Activated CD4-positive, alpha-beta T cell treated with anti-CD3 and anti-CD28 coated beads, Interleukin-2, Interleukin-4, amounts not matched to agents 100 ng/mL and 50 ng/mL, durations not matched to agents 16 hours and 8 hours (primary cell): ENCODE measurements at places on chromosomes 2 and 18.

GRCh38 chr2:46569061-46569560, 89.7 kb downstream of the TMEM247 start:
- no peak for DNase-seq

DNA sequence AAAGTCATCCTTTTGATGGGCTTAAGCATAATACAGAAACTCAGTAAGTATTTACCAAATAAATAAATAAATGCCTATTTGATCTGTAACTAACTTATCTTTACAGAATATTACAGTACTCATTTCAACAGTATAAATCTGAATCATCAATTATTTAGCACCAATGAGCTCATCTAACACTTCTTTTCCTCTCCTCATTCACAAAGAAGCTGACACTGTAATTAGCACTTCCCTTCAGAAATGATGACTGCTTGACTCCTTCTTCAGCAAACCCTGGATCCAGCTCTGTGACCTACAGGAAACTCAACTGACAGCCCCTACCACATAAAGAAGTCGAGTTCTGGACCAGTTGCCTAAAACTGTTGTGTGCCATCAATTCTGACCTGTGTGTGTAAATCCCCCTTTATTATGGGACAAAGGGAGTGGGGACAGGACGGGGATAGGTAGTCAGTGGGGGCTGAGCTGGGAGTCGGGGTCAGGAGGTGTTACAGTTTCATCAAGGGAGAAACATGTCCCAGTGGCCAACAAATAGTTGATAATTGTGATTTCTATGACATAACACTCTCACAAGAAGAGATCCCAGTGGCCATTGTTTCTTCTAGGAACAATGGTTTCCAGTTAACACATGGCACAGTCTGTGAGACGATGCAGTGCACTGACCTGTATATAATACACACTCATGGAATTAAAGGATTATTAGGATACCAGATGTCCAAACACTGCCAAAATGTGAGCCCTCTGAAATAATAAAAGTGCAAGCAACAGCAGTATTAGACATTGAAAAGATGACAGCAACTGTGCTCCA, 68.7 kb downstream of the STK39 start:
- DNase-seq: no peak

GRCh38 chr2:137870682-137871081, 93.6 kb upstream of the HNMT start:
- no peak for DNase-seq

DNA sequence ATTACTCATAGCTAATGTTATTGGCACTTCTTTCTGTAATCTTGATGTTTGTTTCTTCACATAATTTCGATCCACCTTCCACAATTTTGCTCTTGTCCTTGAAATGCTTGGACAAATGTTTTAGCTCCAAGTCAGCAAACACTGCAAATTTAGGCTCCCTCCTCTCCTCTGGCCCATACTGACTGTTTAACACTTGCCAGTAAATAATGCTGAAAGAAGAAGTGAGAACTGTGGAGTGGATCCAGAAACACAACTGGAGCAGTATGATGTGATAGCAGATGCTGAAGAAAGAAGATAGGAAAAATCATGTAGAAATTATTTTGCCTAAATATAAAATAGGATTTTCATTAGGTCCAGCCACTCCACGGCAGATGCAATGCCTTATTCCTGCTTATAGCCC, 415.0 kb upstream of the GYPC start:
- DNase-seq: no peak

GRCh38 chr2:30371772-30372373, 75.2 kb upstream of the LCLAT1 start:
- peak; percentile 10 for DNase-seq

DNA sequence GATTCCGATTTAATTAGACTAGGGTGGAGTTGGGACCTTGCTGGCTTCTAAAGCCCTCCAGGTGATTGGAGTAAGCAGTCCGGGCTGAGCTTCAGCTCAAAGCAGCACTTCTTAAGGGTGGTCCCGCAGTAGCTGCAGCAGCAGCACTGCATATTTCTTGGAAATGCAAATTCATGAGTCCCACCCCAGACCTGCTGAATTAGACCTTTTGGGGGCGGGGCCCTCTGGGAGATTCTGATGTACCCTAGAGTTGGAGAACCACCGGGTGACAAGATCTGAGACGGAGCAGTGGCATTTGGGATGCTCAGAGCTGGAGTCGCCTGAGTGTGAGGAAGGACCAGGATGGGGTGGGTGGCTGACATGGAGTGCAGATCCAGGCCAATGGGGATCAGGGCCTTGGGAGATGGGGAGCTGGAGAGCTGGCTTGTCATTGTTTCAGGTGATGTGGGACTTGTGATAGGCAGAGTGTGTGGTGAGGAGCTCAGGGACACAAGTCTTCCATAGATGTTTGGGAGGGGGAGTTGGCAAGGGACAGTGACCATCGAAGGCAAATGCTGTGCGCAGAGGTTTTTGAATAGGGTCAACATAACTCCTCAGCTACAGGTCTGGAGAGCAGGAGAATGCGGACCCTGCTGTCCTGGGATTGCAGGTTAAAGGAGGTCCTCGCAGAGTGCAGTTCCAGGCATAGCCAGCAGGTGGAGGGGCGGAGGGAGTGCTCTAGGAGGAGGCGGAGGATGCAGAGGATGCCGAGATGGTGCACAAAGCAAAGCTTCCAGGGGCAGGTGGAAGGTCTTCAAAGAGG, 130.9 kb upstream of the RAB12 start:
- peak; percentile 61 for DNase-seq

DNA sequence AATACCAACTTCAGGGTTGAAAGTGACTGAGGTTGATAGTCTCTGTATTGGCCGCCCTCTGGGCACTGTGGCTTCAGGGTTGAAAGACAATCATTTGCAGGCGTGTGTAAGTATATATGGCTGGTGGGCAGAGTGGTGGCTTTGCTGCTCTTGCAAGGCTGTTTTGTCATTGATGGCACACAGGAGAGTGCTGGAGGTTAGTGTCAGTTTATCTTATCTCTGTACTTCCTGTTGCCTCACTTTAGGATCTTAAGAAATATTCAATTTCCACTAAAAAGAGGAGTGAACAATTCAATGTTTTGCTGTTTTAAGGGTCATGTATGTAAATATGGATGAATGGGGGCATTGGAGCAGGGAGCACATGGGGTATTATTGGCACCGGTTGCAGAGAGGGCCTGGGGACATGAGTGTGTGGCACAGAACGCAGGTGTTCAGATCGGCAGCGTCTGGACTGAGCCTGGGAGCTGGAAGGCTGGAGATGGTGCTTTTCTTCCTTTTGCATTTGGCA, 51.5 kb downstream of the NCK2 start:
- DNase-seq: peak; percentile 65

GRCh38 chr2:233012301-233012971, 620 bp downstream of the NGEF start:
- DNase-seq: no peak

- no peak for DNase-seq
These were observed 774.1 kb downstream of the METTL4 start for GRCh38 chr18:1797235-1797634.

DNA sequence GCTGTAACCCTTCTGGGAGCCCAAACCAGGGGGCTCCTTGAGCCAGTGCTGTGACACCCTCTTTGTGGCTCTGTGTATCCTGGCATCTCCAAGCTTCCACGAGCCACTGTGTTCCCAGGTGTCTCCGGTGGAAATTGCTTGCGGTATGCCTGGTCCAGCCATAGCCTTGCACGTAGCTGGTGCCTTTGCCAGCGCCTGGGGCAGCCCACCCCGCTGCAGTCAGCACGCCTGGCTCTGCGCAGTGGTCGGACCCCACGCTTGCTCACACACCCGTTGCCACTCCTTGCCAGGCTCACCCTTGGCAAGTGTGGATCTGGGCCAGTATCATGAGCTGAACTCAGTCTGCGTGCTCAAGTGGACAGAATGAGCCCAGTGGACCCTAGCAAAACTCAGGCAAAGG, 152.3 kb downstream of the MBD5 start:
- DNase-seq: no peak

GRCh38 chr2:88658326-88658725, 31.1 kb upstream of the EIF2AK3 start:
- no peak for DNase-seq

GRCh38 chr2:220441404-220441803, 814.0 kb downstream of the SLC4A3 start:
- DNase-seq: no peak

- DNase-seq: no peak
These were observed 104.2 kb upstream of the MSH2 start for GRCh38 chr2:47298771-47299170.

- no peak for DNase-seq
These were observed 60.3 kb upstream of the RPL31 start for GRCh38 chr2:100941646-100942240.

- no peak for DNase-seq
These were observed 46.3 kb downstream of the RAD51AP2 start for GRCh38 chr2:17471979-17472378.

GRCh38 chr2:170525566-170525900, 189.6 kb upstream of the SP5 start:
- DNase-seq: no peak

DNA sequence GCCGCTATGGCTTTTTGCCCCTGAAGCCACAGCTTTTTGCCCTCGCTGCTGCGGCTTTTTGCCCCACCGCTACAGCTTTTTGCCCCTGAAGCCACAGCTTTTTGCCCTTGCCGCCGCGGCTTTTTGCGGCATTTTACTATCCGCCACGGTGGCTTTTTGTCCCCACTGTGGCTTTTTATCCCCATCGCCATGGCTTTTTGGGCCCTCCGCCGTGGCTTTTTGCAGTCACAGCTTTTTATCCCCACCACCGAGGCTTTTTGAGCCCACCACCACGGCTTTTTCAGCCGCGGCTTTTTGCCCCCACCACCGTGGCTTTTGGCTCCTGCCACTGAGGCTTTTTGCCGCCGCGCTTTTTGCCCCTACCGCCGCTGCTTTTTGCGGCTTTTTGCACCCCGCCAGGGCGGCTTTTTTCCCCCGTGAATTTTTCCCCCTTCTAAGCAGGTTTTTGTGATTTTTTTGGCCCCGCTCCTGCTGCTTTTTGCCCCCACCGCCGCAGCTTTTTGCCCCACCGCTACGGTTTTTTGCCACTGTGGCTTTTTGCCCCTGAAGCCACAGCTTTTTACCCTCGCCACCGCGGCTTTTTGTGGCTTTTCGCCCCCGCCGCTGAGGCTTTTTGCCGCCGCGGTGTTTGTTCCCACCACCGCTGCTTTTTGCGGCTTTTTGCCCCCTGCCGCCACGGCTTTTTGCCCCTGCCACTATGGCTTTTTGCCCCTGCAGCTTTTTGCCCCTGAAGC, 2797.2 kb upstream of the TEKT4 start:
- DNase-seq: no peak

DNA sequence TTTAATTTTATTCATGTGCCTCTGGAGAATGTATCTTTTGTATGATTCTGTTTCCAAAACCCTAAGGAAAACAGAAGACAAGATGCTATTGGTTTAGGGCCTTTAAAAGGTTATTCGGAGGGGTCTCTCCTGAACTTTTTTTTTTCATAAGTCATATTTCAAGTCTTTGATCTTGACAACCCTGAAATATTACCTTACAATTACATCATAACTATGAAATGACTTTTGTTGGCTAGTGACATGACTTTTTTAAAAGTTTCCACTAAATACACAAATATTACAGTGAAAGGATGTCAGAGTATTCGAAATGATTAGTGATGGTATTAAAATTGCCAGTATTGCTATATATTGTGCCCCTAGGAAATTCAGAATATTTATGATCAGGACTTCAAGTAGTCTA, 31.8 kb upstream of the FZD7 start:
- no peak for DNase-seq

GRCh38 chr18:74980669-74981068, 228.3 kb downstream of the PTGR3 start:
- no peak for DNase-seq

DNA sequence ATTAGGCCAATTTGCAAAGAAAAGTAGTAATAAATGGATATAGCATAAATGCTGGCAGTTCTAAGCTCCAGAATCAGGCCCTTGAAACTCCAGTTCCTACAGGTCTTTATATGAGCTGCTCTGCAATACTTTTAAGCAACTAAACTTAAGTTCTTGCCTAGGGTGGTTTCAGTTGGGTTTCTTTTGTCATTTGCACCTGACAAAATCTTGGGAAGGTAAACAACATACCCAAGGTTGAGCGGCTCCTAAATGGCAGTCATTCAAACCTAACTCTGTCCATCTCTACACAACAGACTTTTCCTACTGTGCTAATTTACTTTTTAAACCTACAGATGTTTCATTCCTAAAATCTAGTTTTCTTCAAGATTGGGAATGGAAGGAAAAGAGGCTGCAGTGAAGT, 9.3 kb upstream of the KANSL1L start:
- no peak for DNase-seq

GRCh38 chr18:62037012-62037742, 144.4 kb upstream of the RNF152 start:
- no peak for DNase-seq

GRCh38 chr18:6781142-6781714, 51.7 kb downstream of the ARHGAP28 start:
- no peak for DNase-seq

GRCh38 chr2:169107645-169108044, 38.3 kb downstream of the DHRS9 start:
- peak; percentile 64 for DNase-seq

GRCh38 chr2:138000796-138001195, 36.5 kb downstream of the HNMT start:
- DNase-seq: no peak

DNA sequence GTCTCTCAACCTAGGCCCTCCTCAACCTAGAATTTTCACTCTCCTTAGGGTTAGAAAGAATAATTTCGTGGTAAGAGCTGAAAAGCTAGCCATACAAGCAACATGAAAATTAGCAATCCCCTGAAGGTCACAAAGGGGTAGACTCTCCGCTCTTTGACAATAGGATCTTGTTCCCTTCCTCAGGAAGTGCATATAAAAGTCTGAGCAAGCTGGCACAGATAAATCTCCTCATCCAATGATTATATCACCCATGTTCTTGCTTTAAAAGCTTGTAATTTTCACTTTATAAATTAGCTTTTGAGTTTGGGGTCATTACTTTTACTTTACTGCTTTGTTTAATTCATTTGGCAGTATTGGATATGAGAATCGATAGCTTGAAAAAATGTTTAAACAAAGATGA, 852.3 kb upstream of the CRIM1 start:
- DNase-seq: no peak

- DNase-seq: no peak
These were observed 366.5 kb downstream of the DSC3 start for GRCh38 chr18:30676053-30676480.

GRCh38 chr2:207772081-207772843, 2.6 kb upstream of the FZD5 start:
- DNase-seq: peak; percentile 30

DNA sequence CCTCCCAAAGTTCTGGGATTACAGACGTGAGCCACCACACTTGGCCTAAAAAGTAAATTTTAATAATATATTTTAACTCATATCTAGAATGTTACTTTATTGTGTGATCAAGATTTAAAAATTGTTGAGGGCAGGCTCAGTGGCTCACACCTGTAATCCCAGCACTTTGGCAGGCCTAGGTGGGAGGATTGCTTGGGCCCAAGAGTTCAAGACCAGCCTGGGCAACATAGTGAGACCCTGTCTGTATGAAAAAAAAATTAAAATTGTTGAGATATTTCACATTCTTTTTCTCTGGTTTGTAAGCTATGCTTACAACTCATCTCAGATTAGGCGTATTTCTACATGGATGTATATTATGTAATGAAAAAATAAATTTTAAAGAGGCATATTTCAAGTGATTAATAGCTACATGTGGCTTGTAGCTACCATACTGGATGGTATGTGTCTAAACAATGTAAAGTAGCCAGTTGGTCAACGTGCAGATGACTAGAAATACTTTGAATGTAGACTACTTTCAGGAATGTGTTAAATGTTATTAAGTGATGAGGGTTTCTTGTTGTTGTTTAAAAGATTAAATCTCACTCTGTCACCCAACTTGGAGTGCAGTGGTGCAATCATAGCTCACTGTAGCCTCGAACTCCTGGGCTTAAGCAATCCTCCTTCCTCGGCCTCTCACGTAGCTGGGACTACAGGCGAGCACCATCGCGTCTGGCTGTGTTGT, 5.9 kb downstream of the RAB10 start:
- DNase-seq: no peak
